ENCODE measurements at places on chromosomes 5 and 9.

GRCh38 chr5:150402229-150402773, 10.4 kb downstream of the CD74 start:
- no peak for DNase-seq

DNA sequence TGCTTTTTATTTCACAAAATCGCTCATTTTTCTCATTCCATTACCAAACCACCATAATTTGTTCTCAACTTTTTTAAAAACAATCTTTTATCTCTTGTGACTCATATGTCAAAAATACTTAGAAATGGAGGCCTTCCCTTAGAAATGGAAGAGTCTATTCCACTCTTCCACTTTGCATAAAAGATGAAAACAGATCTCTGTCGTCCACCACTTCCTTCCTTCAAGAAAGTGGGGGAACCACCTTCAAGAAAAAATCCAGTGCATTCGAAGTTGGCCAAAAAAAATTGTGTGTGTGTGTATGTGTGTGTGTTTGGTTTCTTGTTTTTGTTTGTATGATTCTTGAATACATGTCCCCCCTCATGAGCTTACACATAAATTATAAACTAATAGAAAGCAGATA, 628.8 kb upstream of the DMAC1 start:
- no peak for DNase-seq

- DNase-seq, result no peak
These were observed 511 bp upstream of the WDR41 start for GRCh38 chr5:77492653-77493000.

- no peak for DNase-seq
These were observed 772.7 kb downstream of the PRELID2 start for GRCh38 chr5:145062280-145063062.

DNA sequence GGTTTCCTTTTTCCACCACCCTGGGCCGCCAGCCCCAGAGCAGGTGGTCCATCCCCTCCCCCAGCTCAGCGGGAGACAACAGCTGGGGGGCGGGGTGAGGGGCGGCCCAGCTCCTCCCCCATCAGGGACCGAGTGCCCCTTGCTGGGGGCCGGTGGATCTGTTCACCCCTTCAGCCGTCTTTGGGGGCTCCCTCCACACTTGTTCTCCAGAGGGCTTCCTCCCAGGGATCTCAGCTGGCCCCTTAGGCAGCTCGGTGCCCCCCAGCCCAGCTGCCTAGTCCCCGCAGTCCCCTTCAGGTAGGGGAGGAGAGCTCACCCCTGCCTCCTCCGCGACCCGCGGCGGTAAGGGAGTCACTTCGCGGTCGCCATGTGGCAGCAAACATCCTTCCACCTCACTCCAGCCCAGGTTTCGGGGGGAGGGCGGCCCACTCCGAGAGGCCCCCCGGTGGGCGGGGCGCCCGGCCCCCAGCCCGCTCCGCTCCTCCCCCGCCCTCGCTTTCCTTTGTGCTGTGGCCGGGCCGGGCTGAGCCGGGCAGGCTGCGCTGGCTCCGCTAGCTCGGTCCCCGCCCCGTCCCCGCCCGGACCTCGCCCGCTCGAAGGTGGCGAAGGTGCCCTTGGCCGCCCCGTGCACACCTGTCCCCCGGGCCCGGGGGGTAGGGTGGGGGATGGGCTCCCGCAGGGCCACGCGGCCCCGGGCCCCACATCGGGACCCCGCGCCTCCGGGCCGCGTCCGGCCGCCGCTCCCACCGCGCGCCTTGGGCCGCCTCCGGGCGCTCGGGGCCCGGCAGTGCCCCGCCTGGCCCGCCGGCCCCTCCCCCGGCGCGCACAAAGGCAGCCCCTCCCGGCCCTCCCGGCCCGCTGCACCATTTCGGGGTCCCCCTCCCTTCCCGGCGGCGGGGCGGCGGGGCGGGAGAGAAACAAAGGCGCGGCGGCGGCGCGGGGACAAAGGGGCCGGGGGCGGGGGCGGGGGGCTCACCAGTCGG, 683 bp downstream of the DBN1 start:
- DNase-seq, result peak; percentile 62

GRCh38 chr5:160799184-160799583, 52.8 kb downstream of the ATP10B start:
- DNase-seq, result no peak

- no peak for DNase-seq
These were observed 155.7 kb downstream of the CDK5RAP2 start for GRCh38 chr9:120424248-120424647.

DNA sequence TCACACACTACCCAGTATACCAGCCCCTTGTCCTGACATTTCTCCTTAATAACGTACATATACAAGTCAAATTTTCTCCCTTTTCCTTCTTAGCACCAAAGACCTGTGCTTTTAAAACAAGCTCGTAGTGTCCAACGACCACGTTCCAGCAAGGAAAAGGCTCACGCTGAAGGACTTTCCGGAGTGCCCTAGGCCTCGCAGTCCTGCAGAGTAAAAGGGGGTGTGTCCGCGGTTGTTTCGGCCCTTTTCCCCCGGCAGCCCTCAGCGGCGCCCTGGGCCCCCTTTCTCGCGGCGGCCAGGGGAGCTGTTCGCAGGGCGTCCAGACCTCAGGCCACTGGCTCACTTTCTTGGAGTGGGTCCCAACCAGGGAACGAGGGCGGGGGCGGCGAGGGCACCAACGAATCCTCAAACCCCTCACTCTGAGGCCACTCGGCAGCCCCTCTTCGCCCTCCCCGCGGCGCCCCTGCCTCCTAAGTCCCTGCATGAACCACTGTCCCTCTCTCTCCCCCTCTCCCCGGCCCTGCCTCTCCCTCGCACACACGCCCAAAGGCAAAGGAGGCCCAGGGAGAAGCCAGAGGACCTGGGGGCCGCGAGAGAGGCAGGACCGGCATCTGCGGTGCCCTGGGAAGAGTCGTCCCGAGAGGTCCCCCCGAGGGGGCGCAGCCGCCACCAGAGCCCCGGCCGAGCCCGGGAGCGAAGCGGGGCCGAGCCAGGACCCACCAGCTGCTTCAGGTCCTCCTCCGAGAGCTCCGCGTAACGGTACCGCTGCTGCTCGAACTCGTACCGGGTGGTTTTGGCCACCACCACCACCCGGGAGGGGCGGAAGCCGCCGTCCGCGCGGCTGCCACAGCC, 720 bp downstream of the NADK2 start:
- peak; percentile 55 for DNase-seq

GRCh38 chr9:20630241-20630943, 8.1 kb upstream of the MLLT3 start:
- DNase-seq, result no peak

DNA sequence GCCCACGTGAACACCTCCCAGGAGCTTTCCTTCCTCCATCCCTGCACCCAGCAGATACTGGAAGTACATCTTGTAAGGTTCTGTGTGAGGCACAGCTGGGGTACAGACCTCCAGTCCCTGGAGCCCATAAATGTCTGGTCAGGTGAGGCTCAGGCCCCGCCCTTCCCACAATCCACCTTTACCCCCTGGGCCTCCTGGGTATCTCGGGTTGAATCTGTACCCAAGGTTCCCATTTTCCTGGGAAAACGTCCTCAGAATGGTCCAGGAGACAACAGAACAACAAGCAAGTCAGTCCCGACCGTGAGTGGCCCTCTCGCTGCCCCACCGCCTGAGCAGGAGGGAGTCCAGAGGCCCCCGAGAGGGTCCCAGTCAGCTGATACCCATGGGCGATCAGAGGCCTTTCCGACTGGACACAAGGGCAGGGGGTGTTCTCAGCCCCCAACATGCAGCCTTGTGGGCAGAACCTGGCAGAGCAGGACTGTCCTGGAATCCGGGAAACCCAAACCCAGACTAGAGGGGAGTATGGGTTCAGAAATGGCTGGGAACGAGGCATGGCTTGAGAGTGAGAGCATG, 4.3 kb downstream of the SPATA31E1 start:
- DNase-seq, result peak; percentile 0

- no peak for DNase-seq
These were observed 177.6 kb downstream of the DIRAS2 start for GRCh38 chr9:90464978-90465377.

DNA sequence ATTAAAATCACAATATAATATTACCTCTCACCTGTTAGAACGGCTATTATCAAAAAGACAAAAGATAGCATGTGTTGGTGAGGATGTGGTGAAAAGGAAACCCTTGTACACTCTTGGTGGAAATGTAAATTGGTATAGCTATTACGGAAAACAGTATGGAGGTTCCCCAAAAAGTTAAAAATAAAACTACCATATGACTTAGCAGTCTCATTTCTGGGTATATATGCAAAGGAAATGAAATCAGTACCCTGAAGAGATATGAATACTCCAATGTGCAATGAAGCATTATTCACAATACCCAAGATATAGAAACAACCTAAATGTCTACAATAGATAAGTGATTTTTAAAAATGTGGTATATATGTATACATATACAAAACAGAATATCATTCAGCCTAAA, 199.9 kb downstream of the SNX18 start:
- no peak for DNase-seq

DNA sequence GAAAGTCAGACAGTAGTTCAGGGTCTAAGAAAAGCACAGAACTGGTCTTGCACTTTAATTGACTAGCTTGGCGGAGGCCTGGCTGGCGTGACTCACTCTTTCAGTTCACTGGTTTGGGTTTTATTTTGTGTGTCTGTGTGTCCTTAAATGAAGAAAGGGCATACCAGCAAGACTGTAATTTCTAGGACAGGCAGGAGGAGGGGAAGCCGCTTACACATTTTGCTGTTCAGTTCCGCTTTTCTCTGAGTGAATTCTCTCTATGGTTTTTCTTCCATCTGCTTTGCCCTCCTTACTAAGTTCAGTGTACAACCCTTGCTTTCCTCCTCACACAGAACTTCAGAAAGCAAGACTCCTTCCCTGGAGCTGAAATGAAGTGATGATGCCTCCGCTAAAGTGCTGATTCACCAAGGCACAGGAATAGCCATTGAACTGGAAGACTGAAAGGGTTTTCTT, 150.8 kb downstream of the MEF2C start:
- DNase-seq, result no peak

DNA sequence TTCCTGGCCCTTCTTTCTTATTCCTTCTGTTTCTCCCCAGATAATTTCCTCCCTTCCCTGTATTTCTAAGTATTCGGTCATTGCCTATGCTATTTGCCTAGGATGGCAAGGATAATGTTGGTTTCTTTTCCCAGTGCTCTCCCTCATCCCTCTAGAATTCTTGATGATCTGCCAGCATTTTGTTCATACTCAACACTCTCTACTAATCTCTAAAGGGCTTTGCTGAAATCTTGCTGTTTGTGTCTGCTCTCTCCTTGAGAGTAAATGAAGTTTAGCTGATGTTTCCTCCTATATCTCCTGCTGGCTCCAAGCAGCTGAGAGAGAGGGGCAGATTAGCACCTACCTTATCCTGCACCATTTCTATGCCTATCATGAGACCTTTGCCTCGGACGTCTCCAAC, 38.1 kb downstream of the AGXT2 start:
- DNase-seq, result no peak

DNA sequence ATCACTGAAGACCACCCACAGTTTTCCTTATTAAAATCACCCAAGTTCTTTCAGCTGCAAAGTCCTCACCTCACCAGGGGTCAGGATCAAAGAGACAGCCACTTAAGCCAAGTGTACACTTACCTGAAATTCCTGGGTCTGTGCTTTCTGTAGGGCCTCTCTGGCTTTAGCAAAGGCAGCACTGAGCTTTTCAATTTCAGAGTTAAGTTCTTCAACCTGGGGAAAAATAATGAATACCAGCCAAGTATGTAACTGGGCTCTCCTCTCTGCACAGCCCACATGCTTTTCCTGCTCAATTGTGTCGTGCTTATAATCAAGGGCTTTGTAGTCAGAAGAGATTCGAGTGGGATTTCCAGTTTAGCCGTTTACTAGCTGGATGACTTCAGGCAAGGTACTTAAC, 55.1 kb downstream of the CDK5RAP2 start:
- DNase-seq, result no peak

- no peak for DNase-seq
These were observed 29.2 kb downstream of the RUSC2 start for GRCh38 chr9:35518981-35519679.

- DNase-seq, result no peak
These were observed 136.3 kb upstream of the SNX2 start for GRCh38 chr5:122638581-122638980.

GRCh38 chr5:171509467-171509866, 90.0 kb downstream of the FGF18 start:
- no peak for DNase-seq

- DNase-seq, result no peak
These were observed 20.8 kb upstream of the CKMT2 start for GRCh38 chr5:81212211-81212751.

GRCh38 chr5:172575416-172575815, 65.6 kb upstream of the NEURL1B start:
- DNase-seq, result no peak

DNA sequence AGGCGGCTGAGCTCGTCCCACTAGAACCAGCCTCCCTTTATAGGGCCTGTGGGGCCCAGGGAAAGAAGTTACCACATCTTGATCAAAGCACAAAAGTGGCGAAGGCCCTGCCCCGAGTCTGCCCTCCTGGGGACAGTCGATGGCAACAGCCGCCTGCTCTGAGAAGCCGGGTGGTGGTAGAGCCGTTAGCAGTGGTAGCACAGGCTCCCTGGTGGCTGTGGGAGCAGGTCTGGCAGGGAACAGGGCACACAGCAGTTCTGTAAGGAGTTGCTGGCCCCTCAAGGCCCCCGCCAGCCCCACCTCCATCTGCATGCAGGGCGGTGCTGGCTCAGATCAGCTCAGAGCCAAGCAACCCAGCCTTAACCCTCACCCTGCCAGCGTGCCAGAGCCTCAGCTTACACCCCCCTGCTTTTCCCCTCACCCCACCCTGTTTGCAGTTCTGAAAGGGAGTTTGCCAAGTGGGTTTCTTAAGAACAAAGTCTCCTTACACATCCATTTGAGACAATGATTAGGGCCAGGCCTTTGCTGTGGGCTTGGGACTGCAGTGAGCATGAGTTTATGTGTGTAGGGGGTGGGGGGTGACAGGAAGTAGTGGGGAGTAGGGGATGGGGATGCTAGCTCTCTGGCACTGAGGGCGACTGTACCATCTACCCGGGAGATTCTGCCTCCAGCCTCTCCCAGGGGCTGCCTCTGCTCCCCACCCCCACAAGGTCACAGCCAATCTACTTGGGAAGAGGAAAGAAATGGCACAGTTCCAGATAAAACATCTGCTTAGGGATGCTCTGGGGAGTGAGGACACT, 11.8 kb downstream of the ACSL6 start:
- DNase-seq, result no peak

GRCh38 chr9:91824601-91825305, 125.3 kb downstream of the ROR2 start:
- DNase-seq, result no peak

DNA sequence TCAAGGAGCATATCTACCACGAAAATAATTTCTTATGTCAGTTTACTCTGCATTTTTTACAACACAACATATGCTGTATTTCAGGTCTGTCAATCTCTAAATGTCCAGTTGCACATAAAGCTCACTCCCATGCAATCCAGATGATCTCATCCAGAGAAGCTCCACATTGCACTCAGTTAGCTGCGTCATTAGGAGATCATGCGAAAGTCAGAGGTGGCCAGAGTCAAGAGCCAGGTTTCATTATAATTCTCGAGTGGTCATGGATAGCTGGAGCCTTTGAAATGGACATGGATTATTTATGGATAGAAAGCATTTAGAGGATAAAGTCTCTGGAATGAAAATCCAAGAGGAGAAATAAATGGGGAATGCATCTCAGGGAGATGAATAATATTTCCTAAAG, 232.3 kb downstream of the GAS1 start:
- no peak for DNase-seq

- peak; percentile 31 for DNase-seq
These were observed 127.6 kb upstream of the NMUR2 start for GRCh38 chr5:152532714-152533113.
